ENCODE measurements at places on chromosomes 12 and 14.

DNA sequence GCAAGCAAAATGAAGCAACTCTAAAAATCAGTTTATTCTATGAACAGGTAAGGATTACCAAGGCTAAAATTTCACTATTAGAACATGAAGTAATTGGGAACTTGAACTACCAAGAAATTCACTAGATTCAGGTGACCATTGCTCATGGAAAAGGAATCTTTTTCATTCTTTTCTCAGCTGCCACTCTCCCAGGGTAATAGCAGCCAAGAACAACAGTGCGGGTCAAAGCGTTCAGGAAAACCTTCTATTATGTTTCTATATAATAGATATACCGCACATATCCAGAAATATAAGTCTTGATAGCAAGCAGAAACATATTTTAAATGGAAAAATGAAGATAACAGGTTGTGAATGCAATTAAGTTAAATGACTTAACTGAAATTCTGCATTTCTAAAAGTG, 125.6 kb downstream of the NELL2 start:
- DNase-seq = no peak

- DNase-seq = no peak
These were observed 178.8 kb upstream of the LHX5 start for GRCh38 chr12:113650476-113650875.

GRCh38 chr12:108814462-108815211, 42.7 kb downstream of the SSH1 start:
- no peak for DNase-seq

DNA sequence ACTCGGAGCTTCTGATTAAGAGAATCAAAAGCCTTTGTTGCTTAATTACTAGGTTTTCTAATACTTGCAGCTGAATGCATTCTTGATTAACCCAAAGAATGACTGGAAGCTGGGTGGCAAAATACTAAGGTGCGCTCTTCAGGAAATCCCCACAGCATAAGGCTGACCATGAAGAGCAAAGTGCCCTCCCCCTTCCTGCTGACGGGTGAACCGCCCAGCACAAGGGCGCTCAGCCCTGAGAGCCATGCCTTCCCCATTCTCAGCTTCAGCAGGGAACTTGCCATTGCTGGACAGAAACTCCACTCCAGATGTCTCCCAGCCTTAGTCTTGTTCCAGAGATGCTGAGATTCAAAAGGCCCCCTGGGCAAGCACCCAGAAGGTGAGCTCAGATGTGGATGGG, 27.2 kb upstream of the FBRSL1 start:
- DNase-seq = no peak

- no peak for DNase-seq
These were observed 15.5 kb downstream of the SYT1 start for GRCh38 chr12:78880078-78880477.

- no peak for DNase-seq
These were observed 13.2 kb upstream of the COL2A1 start for GRCh38 chr12:48017496-48017895.

Data from astrocyte of the spinal cord (primary cell).